Brain microvascular endothelial cell (primary cell): ENCODE measurements at places on chromosomes 11 and 22.

GRCh38 chr11:66015936-66016792, 4.4 kb downstream of the CST6 start:
- DNase-seq: no peak

DNA sequence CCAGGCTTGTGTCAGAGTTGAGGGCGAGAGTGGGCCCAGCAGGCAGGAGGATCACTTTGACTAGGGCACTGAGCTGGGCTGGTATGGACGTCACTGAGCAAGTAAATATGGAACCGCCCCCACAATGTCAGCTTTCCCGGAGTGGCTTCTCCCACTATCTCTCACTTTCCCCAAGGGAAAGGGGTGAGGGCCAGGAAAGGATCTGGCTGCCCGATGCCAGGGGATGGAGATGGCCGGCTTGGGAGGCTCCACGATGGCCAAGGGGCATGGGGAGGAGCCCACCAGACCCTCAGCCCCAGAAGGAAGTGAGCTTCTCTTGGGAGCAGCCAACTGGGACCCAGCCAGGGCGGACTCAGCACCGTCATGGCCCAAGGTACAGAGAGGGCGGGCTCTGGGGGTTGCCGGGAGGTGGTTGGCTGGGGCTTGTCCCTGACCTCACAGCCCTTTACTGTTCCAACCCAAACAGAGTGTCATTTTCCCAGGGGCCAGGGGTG, 8.7 kb downstream of the PRDM11 start:
- DNase-seq: no peak

DNA sequence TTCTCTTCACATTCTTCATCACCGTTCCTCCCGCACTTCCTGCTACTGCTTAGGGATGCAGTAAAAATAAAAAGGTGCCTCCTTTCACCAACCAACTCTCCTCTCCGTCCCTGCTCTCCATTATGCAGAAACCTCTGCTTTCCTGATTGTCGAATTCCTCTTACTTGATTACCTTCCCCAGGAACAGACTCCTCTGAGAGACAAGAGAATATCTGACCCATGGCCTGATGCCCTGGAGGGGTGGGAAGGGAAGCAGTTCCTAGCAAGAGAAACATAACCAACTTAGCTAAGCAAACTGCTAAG, 80.9 kb downstream of the TRIM29 start:
- no peak for DNase-seq

DNA sequence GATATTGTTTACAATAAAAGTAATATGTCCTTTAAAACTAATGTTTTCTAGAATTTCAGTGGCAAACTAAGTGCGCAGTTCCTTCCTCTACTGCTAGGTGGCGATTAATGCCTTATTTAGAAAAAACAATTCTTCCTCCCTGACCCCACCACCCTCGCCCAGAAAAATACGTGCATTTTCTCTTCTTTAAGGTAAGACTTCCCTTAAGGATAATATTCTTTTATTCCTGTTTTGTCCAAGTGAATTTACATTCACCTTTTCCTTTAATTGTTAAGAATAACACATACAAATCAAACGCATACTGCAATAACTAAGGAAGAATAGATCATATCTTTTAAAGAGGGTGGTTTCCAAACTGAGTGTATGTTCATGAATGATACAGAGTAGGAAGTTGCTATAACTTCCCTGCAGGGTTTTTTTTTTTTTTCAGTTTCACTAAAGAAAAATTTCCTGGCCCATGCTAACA, 17.0 kb upstream of the PSMA1 start:
- DNase-seq: peak; percentile 31

DNA sequence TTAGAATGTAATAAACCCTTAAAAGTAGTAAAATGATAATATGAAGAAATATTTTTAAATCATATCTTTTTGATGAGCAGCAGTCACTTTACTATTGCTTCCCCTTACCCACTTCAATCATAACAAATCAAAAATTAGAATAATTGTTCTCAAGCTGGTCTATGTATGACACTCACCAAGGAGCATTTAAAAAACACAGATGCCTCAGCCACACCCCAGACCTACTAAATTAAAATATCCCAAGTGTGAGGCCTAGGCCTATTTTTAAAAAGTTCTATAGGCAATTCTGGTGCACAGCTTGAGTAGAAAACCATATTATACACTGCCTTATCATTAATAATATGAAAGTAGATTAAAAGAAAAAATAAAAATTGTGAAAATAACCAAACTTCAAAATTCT, 15.2 kb downstream of the KIF18A start:
- DNase-seq: no peak

- no peak for DNase-seq
These were observed 63.6 kb upstream of the FAM181B start for GRCh38 chr11:82796998-82797961.
